Stimulated activated CD4-positive, alpha-beta T cell treated with anti-CD3 and anti-CD28 coated beads, Interleukin-4, amount 100 ng/mL, for 1 hour (primary cell): ENCODE measurements at places on chromosomes 2 and 18.

GRCh38 chr18:58046794-58047555, 2.9 kb downstream of the NEDD4L start:
- DNase-seq: no peak

- no peak for DNase-seq
Observed at GRCh38 chr2:120477831-120478481, 132.0 kb downstream of the INHBB start.

DNA sequence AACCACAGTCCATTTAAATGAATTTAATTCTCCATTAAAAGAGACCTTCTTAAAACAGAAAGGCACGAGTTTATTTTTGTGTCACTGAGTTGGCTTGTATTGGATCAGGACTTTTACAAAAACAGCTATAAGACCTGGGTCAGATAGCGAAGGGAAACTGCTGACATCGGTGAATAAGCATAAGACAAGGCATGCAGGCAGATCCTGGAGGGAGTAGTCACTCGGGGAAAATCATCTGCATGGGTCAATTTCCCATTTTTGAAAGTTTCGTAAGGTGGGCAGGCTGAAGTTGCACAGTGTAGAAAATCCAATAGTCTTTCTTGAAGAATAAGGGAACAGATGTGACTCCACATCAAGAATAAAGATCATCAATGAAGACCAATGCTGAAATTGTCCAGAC, 12.9 kb downstream of the IL36B start:
- DNase-seq: no peak

GRCh38 chr18:34744569-34744968, 34.5 kb downstream of the DTNA start:
- DNase-seq: no peak

GRCh38 chr2:46550686-46551404, 71.5 kb downstream of the TMEM247 start:
- DNase-seq: no peak

- no peak for DNase-seq
Observed at GRCh38 chr2:231795525-231796327, 9.5 kb downstream of the COPS7B start.

GRCh38 chr2:10554961-10555809, 107.1 kb upstream of the ODC1 start:
- DNase-seq: no peak

GRCh38 chr2:185665251-185665814, 73.3 kb upstream of the FSIP2 start:
- no peak for DNase-seq

GRCh38 chr2:33528441-33528950, 52.0 kb downstream of the RASGRP3 start:
- DNase-seq: no peak

DNA sequence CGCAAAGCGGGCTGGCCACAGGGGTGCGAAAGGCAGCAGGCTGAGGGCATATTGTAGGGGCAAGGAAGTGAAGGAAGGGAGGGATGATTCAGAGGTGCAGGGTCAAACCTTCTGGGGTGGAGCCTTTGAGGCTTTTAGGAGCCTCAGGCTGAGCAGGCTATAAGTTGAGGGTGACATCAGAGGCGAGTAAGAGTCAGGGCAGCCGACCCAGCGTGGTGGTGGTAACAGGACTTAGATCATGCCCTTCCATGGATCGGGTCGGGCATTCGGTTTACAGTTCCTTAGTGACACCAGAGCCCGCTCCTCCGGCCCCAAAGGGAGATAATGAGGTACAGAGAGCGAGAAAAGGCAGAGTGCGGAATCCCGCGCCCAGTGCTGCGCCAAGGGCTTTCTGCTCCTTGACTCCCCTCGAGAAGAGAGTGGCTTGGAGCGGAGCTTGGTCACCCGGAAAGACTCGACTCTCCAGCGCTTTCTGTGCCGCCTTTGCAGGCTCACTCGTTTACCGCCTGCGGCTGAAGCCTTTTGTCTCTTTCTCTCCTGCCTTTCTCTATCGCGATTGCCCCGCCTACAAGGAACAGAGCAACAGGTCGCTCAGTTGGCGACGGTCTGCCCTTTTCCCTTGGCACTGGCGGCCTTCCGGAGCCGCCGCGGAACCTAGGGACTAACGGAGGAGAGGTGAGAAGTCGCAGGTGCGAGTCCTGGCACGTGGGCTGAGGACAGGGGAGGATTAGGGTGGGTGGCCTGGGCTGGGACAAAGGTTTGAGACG, 720 bp downstream of the LBX2 start:
- no peak for DNase-seq

DNA sequence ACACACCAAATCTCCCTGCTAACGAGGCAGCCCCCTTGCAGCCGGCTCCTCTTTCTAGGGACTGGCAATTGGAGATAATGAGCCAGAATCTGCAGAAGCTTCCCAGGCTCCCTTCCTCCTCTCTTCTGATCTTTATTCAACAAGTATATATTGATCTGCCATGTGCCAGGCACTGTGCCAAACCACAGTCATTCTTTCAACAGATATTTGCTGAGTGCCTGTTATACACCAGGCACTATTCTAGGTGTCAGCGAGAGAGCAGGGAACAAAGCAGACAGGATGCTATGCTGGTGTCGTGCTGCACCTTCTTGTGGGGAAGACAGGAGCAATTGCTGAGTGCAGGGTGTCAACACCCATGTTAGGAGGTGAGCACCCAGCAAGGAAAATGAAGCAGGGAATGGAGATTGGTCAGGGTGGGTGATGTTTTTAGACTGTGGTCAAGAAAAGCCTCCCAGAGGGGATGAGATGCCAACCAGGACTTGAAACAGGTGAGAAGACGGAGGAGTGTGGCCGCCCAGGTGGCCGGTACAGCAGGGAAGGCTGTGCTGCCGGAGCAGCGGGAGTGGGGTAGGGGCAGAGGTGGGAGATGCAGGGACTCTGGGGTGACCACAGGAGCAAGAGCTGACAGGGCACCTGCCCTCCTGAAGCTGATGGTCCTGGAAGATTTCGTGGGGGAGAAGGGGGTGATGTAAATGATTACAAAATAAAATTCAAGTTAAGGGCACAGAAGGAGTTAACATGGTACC, 307.6 kb upstream of the RAB12 start:
- DNase-seq: no peak

DNA sequence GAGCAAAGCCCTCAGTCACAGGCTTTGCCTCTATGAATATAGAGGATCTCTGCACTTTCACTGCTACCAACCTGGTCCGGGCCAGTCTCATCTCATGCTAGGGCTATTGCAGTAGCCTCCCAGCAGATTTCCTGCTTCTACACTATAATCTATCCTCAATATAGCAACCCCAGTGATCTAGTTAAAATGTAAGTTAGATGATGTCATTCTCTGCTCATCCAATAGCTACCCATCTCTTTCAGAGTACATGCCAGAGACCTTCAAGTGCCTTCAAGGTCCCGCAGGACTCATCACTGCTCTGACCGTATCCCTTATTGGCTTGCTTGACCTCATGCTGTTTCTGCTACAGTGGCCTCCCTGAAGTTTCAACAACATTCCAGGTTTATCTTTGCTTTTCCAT, 186.3 kb downstream of the LOXHD1 start:
- no peak for DNase-seq

DNA sequence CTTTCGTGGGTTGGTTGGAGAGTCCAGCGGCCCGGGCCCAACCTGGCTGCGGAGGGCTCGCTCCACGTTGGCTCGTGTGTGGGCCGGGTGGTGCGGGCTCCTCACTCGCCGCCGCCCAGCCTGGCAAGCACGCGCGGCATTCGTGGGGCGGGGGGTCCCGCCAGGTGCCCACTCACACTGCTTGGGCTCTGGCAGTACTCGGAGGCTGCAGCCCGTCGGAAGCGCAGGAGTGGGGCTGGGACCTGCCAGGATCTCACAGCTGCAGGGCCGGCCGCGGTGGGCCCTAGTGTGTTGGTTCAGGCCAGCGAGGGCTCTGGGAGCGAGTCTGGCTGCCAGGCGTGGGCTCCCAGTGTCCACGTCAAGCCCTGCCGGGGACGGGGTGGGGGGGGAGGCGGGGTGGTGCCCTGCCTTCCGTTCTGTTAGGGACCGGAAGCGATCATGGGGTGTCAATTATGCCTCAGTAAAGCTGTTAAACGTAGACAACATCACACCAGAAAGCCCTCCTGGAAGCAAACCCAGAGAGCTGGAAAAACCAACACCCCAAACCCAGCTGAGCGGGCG, 1.0 kb upstream of the HS6ST1 start:
- no peak for DNase-seq
